ENCODE measurements at places on chromosomes 4 and X.

GRCh38 chrX:52261125-52261462, 76.4 kb downstream of the MAGED4 start:
- DNase-seq, result no peak

- DNase-seq, result no peak
Measured at GRCh38 chr4:110678517-110679227, 55.8 kb upstream of the PITX2 start.

- DNase-seq, result no peak
Measured at GRCh38 chrX:106246511-106246910, 78.4 kb downstream of the PWWP3B start.

DNA sequence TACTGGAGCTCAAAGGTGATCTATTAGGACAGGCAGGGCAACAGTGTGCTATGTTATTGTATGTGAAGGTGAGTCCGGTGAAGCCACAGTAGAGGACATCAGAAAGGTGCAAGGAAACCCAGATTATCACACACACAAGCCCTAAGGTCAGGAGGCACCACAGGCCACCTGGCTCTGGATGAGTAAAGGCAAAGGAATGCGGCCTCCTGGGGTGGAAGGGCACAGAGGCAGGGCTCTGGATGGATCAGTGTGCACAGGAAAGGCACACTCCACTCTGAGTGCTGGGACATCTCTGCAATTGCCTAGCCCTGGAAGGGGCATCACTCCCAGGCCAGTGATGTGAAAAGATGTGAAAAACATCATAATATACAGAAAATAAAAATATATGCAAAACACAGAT, 683.5 kb downstream of the TRIML1 start:
- DNase-seq, result no peak

DNA sequence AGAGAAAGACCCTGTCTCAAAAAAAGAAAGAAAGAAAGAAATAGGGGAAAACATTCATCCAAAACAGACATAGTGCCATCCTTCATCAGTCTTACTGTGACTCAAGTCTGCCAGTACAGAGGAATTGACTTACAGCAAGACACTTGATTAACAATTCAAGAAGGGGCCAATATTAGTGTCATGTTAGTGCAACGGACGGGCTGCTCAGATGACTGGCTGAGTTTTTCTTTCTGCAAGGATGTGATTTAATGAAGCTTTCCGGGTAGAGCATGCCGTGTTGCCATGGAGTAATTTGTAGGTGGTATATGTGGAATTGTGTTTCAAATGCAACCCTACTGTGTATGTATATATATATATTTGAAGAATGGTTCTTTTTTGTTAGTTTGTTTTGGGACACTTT, 12.6 kb upstream of the MFAP3L start:
- DNase-seq, result no peak

All from COLO829 (cell line).